Gastroesophageal sphincter (tissue), 4 donors: ENCODE measurements at places on chromosomes 7 and 10. TPM values are rescaled to one million over a fixed set of nuclear protein-coding genes. Genes with fewer than 3 reads are reported as not detected.

GRCh38 chr10:89458291-89458690 is 43.9 kb downstream of the IFIT5 start:
- ATAC-seq: no peak

GRCh38 chr7:157683747-157684156 is 346.9 kb downstream of the DNAJB6 start:
- ATAC-seq: no peak

The FAM237B gene
- not detected for total RNA-seq

DNA sequence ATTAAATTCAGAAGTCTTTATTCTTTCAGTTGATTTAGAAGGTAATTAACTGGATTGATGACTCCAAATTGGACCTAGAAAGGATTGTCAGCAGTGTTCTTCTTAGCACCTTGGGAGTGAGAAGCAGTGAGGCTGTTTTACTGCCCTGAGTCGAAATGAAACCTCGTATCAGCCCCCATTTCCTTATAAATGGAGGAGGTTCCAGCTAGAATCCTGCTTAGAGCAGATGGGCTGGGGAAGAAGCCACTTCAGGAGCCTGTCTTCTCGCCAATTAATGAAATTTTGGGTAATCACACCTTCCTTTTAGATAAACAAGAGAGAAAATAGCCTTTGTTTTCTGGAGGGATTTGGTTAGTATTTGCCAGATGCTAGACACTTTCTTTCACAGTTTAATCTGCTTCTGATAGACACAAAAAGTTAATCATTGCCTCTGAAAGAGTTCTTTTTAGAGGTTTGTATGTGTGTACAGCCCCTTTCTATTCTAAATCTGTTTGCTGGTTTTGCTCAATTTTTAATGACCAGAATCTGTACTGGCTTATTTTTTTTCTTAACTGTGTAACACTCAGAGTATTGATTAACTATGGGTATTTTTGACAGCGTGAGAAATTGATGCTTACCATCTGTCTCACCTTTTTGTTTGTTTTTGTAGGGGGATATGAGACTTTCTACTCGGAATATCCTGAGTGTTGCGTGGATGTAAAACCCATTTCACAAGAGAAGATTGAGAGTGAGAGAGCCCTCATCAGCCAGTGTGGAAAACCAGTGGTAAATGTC is 4.6 kb downstream of the DUSP5 start:
- no peak for ATAC-seq

DNA sequence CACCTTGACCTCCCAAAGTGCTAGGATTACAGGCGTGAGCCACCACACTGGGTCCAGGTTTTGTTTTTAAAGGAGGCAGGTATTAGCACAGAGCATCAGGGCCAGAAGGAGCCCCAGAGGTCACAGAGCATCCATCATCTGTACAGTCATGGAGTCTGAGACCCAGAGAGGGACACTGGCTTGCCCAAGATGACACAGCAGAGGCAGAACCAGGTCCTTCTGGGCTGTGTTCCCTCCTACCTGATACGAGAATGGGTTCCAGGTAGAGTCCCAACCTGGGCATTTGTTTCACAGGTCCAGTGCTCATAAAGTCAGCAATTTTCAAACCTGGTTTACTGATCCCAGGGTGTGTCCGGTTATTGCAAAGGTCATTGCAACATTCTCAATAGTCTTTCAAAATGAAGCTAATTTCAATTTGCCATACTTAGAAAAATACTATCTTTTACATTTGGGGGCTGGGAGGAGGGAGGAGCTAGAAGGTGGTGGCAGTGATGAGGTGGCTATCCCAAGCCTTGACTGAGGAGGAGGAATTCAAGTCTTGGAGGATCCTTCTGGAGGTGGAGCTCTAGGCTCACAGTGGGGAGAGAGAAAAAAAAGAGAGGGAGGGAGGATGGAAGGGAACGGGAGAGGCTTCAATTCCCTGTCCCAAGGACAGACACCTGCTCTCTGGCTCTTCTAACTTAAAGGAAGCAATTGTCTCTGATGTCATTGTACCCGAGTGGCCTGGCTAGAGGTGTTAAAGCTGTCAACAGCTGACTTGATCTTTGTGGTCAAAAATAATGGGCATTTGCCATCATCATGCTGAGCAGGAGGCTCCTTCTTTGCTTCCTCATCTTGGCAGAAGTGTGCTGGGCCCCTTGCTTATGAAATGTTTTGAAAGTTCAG is 8.1 kb downstream of the MXI1 start:
- ATAC-seq: no peak

DNA sequence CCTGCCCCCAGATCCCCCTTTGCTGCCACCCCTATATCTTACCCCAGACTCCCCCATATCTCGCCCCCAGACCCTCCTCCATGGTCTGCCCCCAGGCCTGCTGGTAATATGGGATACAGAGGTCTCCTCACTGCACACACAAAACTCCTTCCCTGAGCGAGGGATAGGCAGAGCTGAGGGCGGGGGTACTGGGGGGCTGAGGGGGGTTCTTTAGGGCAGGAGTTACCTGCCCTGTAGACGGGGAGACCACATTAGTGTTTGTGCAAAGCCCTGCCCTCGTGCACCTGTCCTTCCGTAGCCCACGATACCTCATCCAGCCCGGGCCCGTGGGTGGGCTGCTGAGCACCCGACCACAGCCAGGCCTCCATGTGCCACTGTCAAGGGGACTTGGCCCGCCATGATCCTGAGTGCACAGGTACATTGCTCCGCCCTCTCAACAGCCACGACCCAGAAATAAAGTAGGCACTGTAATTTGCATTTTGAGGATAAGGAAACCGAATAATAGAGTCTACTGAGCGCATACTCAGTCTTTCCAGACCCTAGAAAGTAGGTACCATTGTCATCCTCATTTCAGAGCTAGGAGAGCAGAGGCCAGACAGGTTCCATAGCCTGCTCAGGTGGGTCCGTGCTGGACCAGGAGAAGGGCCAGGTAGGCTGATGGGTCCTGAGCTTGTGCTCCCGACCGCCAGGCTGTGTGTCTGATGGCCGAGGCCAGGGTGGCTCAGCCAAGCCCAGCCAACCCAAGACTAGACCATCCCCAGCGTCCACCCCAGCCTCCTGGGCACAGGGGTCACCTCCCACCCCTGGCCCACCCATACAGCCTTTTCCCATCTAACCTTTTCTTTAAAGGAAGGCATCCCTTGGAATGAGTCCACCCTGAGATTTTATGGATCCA is 115.2 kb downstream of the LHPP start:
- no peak for ATAC-seq

The ELAPOR2 gene
- total RNA-seq: 24.9 TPM

The STOX1 gene
- 19.1 TPM for total RNA-seq

GRCh38 chr7:78529392-78529791 is 730.8 kb downstream of the PHTF2 start:
- no peak for ATAC-seq

DNA sequence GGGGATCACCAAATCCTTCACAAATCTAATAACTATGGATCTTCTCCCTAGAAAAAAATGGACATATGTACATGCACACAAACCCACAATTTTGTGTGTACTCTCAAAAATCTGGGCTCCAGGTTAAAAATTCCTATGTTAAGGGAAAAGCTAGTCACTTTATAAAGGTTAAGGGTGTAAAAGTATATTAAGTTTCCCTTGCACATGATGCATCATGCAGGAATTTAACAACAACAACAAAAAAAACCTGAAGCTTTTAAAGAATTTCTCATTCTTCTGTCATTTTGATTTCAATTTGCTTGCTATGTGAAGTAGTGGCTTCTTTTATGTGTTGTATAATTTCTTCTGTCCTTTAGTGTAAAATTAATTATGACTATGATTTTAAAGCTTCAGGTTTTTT is 123.7 kb downstream of the CNOT4 start:
- ATAC-seq: no peak

DNA sequence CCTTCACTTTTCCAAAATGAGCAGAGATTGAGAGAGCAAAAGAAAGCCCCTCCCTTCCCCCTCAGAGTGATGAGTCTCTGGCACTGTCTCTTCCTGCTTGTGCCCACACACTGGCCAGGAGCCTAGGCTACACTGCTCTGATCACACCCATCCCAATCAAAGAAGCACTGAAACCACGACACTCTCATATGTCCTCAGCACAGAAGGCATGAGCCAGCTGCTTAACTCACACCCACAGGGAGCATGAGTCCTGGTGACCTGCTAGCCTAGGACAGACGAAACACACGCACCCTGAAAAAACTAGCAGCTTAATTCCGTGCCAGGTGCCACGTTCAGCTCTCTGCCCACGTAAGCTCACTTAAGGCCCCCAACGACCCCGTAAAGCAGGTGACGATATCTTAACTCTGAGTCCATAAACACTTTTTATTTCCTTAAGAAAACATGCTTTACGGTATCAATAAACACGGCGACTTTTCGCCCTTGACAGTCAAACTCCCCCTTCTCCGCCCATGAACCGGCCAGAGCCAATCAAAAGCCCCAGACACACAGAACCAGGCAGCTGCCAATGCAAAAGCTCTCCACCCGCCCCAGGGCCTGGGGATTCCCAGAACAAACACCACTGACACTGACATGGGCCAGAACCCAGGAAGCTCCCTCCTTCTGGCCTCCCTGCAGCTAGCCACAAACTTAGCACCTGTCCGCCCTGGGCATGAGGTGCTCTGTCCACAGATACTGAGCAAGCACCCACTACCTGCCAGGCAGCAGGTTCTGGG is 69.0 kb downstream of the TNRC18 start:
- peak; percentile 67 for ATAC-seq

DNA sequence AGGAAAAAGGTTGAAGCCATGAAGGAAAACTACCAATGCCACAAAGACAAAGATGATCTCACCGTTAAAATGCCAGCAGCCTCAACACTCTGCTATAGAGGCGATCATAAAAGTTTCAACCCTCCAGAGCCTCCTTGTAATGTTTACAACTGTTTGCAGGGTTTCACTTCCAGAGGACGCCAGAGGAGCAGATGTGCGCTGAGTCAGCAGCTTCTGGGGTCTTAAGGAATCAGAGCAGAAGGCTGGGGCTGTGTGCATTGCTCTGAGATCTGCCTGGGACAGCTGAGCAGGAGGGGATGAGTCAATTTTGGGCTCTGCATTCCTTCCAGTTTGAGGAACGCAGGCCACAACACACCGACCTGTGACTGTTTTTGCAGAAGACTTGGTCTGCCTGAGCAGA is 98.3 kb downstream of the TMEM130 start:
- no peak for ATAC-seq

The SAMD8 gene
- 23.2 TPM for total RNA-seq

DNA sequence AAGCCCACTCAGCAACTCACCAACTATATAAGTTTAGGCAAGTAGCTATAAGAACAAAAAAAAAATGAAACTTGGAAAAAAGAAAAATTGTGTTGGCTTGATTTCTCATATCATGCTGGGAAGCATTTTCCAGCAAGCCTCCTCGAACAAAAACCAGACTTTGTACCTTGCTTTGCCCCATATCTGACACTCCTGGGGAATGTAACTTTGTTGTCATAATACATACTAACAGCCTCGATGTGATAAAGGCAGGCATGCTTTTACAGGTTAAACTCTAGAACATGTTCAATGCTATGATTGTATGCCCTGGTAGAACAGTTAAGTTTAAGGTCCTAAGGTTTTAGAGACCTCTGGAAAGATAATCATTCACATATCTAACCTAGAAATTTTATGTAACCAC is 11.6 kb downstream of the CFAP43 start:
- no peak for ATAC-seq

The UPF2 gene
- total RNA-seq: 40.9 TPM

- ATAC-seq: no peak
Observed at GRCh38 chr7:5390918-5391317, 32.7 kb downstream of the TNRC18 start.

- ATAC-seq: no peak
Observed at GRCh38 chr7:158468181-158468580, 119.4 kb downstream of the PTPRN2 start.
